ENCODE measurements at places on chromosomes 7 and 10. TPM values are rescaled to one million over a fixed set of nuclear protein-coding genes. Genes with fewer than 3 reads are reported as not detected.

GRCh38 chr10:96044736-96045135 is 1.4 kb downstream of the CCNJ start:
- no peak for DNase-seq

DNA sequence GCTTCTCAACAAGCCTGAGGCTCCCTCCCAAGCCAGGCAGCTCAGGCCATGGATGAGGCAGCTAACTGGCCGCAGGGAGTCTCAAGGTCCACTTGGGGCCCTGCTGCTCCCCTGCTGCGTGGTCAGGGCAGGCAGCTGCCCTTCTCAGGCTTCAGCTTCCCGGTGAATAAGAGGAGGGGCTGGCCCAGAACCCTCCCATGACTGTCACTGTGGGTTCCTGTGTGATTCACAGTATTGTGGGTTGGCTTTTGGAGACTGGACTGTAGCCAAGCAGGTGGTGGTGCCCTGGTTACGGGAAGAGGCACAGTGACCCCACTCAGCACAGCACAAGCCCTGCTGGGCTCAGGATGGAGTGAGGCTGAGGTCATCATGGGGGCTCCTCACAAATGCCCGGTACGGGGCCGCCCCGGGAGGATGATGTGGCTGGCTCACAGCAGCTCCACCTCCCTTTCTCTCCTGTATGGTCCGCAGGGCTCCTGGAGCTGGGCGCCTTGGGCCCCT is 189.8 kb downstream of the HECW1 start:
- DNase-seq, result no peak

GRCh38 chr7:97971120-97971989 is 18.6 kb downstream of the OCM2 start:
- no peak for DNase-seq

DNA sequence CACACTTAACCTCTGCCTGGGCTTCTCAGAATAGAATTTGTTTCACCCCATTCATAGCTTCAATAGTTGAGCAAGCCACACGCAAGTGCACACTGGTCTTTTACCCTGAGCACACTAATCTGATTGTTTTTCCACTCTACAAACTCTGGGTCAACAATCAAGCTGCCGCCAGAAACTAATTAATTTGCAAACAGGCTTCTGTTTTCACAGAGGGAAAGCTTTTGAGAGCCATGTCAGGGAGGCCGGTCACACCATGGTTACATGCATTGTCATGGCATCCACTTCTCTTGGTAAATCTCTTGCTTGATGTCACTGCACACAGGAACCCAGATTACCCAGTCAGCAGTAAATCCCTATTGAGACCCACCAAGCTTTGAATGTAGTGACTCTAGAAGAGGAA is 154.2 kb downstream of the SEMA3A start:
- no peak for DNase-seq

DNA sequence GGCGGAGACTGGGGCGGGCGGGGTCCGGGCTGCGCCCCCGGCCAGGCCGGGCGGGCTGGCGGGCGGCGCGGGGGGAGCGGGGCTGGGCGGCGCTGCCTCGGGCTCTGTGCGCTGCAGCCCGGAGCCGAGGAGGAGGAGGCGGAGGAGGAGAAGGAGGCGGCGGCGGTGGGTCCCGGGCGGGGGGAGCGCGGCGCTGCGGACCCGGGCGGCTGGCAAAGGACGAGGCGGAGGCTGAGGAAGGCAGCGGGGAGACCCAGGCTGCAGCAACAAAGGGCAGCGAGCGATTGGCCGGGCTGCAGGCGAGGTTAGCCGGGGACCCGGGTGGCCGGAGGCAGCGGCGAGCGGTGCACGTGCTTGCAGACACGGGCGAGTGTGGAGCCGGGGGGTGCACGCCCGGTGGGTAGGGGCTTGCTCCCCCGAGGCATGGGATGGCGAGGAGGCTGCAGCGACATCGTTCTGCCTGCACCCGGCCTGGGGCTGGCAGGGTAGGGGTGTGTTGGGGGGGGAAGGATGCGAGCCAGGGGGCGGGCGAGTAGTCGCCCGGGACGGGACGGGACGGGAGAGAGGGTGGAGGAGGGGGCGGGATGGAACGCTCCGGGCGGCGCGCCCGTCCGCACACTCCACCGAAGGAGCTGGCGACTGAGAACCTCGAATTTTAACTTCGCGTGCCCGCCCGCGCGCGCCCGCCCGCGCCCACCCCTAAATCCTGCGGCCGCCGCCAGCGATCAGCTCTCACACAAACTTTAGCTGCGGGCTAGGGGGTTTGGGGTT is 844 bp upstream of the KAT6B start:
- peak; percentile 76 for DNase-seq

- no peak for DNase-seq
These were observed 27.9 kb upstream of the PWWP2B start for GRCh38 chr10:132368881-132369635.

- DNase-seq, result no peak
These were observed 119.0 kb downstream of the PTPN20 start for GRCh38 chr10:47030191-47030703.

DNA sequence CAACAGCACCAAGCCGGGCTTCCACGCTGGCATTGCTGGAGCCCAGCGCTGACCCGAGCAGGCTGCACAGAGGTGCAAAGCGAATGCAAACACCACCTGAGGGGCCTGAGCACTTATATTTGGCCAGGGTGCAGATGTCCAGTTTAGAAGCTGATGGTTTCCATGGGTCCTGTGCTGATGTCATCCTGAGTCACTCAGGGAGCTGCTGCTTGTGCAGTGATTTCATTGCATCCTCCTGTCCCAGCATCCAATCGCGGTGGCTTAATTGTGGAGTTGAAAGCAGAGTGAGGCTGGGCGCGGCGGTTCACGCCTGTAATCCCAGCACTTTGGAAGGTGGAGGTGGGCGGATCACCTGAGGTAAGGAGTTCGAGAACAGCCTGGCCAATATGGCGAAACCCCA is 410.2 kb upstream of the KLF6 start:
- DNase-seq, result no peak

DNA sequence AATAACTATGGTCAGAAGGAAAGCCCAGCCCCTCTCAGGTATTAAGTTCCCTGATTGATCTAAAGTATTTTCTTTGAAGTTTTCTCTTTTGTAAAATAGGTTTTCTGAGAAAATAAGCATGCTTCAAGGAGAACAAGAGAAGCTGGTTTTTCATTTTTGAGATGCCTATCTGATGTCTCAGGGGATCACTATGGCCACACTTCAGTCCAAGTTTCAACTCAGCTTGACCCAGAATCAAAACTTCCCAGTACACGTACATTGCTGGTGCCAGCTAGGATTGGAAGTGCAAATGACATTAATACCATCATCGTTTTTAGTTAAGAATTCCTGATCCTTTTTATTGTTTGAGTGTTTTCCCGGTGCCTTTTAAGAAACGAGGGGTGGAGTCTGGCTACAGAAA is 7.2 kb downstream of the ITIH5 start:
- no peak for DNase-seq

DNA sequence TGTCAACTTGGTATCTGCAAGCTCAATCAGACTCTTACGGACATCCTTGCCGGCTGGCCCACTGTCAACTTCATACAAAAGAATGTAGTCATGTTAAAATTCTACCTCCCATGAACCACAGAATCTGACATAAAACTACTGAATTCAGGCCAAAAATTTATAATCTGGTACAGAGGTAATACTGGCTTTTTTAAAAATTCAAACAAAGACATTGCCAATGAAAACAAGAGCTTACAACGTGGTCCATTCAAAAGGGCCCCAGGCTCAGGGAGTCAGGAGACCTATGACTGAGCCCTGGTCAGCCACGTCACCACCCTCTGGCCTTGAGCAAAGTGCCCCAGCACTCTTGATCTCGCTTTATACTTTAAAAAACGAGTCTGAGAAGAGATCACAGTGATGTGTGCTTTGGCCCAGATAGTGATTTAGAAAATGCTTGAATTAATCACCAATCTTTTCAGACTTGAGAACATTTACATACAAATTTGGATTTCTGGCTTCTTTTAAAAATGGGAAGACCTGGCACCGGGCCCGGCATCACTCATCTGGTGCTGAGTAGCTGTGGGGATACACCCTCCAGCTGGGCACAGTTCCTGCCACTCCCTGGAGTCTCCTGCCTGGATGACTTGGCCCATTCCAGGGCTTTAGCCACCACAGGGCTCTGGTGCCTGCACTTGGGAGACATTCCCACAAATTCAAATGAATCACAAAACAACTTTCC is 94.1 kb downstream of the PIP4K2A start:
- DNase-seq, result peak; percentile 86

GRCh38 chr10:7121154-7121797 is 289.6 kb downstream of the SFMBT2 start:
- DNase-seq, result peak; percentile 59

GRCh38 chr7:150663802-150664494 is 21.6 kb upstream of the GIMAP2 start:
- DNase-seq, result no peak

DNA sequence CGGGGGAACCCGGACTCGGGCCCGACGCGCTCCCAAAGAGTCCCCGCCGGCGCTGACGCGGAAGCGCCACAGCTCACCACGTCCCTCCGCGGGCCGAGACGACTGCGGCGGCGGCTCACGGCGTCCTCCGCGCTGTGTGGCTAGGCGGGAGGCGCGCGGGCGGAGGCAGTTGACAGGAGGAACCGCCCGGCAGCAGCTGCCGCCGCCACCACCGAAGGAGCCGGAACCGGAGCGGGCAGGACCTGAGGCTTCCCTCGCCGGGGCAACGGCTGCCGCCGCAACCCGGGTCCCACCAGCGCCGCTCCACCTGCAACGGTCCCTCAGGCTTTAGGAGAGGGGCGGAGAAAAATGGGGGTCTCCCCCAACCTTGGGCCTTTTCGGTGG is 334 bp downstream of the ZNF800 start:
- DNase-seq, result peak; percentile 75

DNA sequence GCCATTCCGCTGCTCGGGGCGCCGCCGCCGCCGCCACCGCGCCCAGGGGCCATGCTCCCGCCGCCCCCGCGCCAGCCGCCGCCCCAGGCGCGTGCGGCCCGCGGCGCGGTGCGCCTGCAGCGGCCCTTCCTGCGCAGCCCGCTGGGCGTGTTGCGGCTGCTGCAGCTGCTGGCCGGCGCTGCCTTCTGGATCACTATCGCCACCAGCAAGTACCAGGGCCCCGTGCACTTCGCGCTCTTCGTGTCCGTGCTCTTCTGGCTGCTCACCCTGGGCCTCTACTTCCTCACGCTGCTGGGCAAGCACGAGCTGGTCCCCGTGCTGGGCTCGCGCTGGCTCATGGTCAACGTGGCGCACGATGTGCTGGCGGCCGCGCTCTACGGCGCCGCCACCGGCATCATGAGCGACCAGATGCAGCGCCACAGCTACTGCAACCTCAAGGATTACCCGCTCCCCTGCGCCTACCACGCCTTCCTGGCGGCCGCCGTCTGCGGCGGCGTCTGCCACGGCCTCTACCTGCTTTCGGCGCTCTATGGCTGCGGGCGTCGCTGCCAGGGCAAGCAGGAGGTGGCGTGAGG is 383 bp downstream of the MARVELD1 start:
- DNase-seq, result peak; percentile 84

GRCh38 chr7:36838616-36839225 is 114.4 kb upstream of the AOAH start:
- DNase-seq, result no peak

GRCh38 chr7:133398506-133398905 is 145.6 kb downstream of the EXOC4 start:
- no peak for DNase-seq

DNA sequence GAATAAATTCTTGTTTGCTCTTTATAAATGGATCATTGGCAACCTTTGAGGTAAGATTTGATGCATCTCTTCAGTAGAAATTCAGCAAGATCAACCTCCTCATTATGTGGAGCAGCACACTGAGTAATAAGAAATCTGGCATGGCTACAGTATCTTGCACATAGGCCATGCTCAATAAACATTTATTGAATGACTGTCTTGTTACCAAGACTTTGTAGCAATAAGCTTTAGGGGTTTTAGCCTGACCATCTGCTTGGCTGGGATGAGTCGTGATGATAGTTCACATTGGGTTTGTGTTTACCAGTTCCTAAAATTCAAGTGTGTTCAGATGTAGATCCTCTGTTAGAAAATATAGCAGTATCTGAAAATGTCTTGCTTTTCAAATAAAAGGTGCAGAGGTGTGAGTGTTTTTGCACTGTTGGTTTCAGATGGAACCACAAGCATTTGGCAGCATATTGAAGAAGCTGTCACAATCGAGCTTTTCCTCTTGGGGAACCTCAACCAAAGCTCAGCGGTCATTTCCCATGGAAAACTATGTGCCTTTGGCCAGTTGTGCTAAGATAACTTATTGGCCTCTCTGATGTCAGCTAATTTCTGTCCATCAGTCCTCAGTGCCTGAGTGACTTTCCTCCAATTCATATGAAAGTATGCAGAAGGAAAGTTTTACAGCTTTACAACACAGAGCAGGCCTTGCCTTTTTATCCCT is 442.6 kb downstream of the GFRA1 start:
- no peak for DNase-seq

GRCh38 chr7:50534690-50535290 is 30.4 kb downstream of the DDC start:
- DNase-seq, result no peak

DNA sequence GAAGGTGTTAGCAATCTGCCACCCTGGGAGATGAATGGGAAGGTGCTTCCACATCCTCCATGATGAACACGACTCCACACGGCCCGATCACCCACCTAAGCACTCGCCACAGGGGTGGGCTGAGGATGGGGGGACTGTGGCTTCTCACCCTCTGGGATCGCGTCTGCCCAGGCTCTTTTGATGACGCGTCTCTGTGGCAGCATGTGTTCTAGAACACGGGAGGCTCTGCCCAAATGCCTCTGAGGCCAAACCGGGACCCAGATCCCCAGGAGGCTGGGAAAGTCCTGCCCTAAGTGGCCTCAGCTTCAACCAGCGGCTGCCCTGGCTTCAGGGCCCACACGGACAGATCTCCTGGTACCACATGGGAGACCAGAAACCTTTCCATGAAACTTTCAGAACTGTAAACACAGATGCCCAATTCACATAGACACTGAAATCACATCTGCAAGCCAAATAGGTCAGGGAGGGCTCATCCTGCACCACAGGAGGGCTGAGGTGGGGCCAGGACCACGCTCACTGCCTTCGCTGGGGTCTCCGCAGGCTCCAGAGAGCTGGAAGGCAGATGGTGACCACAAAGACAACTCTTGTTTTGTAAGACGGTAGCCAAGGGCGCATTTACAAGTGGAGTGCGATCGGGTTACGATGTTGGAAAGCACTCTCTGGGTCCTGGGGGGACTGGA is 200.6 kb downstream of the PTPRN2 start:
- DNase-seq, result no peak

DNA sequence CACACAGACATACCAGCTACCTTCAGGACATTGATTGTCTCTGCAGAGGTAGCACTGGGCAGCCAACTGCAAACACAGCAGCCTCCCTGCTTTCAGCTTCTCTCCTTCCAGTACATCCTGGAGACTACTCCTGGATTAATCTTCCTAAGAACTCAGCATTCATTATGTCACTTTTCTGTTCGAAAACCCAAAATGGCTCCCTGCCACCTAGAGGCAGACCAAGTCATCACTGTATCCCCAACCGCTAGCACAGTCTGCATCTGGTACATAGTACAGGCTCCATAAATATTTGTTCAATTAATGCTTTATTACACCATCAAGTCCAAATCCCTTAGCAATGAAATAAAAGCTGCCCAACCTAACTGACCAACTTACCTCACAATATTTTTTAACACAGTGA is 5.0 kb upstream of the SEC31B start:
- no peak for DNase-seq

The ELN gene
- total RNA-seq, result 29.0 TPM

The CALHM1 gene
- not detected for total RNA-seq

The HABP2 gene
- not detected for total RNA-seq

The VWDE gene
- total RNA-seq, result not detected

The KLF14 gene
- 0.07 TPM for total RNA-seq

The ZNF488 gene
- total RNA-seq, result not detected

The DYDC1 gene
- total RNA-seq, result not detected

The TMEM176A gene
- total RNA-seq, result 30.1 TPM

The GPR15LG gene
- total RNA-seq, result not detected

The UCMA gene
- not detected for total RNA-seq

The CCL24 gene
- 0.47 TPM for total RNA-seq

The GTF2IRD1 gene
- 19.5 TPM for total RNA-seq

The GIMAP4 gene
- 40.2 TPM for total RNA-seq
